RPMI8226 (cell line): ENCODE measurements at places on chromosomes 11 and 22.

DNA sequence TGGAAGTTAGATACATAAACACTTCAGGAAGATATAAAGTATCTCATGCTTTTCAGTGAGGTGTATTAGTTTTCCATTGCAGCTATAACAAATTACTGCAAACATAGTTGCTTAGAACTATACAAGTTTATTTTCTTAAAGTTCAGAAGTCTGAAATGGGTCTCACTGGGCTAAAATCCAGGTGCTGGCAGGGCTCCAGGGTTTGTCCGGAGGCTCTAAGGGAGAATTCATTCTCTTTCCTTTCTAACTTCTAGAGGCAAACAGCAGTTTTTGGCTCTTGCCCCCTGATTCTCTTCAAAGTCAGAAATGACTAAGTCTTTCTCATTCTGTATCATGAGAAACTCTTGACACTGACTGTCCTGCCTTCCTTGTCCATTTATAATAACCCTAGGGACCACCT lies 138.8 kb downstream of the AASDHPPT start:
- DNase-seq, result no peak

GRCh38 chr11:119721129-119722120 lies 7.6 kb downstream of the NECTIN1 start:
- peak; percentile 60 for DNase-seq

DNA sequence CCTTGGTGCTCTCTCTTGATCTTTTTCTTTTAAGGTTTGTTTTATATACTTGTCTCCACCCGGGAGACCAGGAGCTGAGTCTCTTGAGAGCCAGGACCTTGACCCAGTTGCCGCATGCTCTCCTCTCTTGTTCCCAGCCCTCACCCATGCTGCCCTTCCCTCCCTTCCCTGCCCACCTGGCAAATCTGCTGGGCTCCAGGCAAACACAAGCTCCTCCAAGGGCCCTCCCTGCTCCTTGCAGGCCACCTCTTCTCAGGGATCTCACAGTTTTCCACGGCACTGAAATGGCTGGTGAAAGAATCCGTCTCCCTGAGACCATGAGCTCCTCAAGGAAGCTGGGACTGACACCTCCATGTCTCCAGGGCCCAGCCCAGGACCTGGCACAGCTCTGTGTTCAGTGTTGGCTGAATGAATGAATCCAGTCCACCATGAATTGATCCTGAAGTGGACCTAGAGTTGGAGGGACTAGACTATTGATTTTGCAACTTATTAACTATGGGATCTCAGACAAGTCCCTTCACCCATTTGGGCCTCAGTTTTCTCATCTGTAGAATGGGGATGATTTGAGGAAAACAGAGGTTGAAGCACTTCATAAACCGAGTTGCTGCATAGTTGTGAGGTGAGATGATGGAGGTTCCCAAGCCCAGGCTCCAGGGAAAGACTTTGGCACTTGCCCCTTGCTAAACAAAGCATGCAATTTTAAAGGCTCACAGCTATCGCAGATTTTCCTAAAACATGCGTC lies 25.1 kb upstream of the FBLN1 start:
- DNase-seq, result no peak

DNA sequence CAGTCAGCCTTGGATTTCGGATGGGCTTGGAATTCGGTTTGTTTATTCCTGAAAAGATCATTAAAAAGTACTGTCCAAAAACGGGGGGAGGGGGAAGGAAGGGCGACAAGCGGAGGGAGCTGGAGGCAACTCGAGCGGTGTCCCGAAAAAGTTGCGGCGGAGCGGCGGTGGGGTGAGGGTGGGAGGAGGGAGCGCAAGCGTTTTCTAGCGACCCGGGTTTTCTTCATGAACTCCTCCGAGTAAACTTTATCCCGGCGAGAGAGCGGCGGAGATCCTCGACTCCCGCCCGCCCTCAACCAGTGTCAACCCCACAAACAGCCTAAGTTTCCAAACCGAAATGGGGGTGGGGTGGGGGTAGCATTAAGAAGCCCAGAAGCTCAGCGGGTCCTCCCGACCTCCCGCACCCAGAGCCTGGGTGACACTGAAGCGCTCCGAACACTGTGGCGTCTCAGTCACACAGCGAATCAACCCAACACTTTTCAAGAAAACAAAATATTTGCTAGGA lies 133.0 kb upstream of the C11orf58 start:
- DNase-seq, result no peak

DNA sequence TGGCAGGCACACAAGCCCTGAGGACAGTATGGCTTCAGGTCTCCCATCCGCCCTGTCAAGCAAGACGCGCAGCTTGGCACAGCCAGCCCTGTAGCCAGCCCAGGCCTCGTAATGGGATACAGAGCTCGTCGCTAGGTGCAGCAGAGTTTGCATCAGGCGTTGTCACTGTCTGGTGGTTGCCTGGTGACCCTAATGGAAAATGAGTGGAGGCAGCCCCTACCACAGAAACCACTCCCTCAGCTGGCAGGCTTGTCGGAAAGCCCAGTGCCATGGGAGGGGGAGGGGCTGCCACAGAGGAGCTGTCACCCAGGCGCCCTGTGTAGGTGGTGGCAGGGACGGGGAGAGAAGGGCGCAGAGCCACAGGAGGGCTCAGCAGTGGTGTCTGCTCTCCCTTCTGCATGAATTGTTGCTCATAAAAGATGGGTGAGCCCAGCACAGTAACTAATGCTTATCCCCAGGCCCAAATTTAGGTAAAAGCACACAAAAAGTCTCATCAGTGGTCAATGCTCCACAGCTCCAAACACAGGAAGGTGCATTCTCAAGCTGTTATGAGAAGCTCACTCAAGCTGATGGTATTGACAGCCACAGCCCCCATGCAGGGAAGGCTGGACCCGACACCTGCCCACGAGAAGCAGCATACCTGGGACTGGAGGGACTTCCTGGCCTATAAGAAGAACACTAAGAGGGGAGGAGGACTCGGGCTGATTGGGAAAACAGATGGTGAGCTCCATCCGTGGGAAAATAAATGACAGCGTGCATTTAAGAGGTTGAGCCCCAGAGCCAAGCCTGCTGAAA lies 164.6 kb downstream of the ETS1 start:
- DNase-seq, result peak; percentile 49

- DNase-seq, result no peak
Observed at GRCh38 chr22:23682827-23683355, 7.9 kb upstream of the RGL4 start.

DNA sequence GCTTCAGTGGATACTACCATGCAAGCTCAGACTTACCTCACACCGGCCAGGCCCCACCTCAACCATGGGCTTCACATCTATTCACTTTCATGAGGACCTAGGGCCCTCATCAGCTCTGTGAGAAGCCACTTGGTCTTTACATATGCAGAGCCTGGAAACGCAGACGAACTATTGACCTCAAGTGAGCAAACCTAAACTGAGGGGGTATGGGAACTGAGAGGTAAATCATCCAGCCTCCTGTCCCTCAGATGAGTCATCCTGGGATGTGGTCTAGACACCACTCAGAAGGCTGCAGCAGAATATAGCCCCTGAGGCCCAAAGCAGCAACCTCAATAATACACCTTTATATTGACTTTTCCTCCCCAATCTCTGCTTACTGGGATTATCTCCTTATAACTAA lies 578.0 kb downstream of the INSC start:
- DNase-seq, result no peak

DNA sequence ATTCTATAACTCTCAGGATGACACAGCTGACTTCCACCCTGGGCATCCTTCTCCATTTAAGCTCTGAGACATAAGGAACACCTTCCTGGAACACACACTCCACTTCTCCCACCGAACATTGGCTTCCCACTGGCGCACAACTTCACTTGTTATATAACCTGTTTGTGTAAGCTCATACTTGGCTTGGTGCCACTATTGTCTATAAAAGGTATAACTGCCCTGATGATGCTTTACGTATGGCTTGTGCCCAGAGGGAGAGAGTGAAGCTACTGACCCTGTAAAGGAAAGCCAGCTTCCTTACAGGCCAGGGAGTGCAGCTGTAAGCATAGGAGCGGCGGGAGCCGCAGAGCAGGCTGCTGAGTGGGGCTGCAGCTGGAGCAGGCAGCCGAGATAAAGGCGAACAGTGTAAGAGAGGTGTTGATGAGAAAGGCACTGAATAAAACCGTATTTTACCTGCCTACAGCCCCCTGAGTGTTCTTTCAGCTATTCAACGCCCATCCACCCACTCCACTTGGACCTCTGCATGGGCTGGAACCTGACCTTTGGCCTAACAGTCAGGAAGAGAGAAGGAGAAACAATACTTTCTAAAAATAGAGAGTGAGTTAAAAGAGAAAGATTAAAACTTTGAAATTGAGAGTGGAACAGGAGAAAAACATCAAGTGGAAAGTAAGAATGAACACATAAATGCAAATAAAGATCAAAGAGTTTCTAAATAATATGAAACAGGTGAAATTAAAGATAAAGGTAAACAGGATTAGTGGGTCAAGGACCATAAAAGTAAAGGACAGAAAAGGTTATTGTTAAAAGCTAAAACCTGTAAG lies 252.1 kb upstream of the ARHGAP42 start:
- DNase-seq, result no peak

GRCh38 chr11:9535189-9535781 lies 38.2 kb upstream of the WEE1 start:
- DNase-seq, result peak; percentile 46

DNA sequence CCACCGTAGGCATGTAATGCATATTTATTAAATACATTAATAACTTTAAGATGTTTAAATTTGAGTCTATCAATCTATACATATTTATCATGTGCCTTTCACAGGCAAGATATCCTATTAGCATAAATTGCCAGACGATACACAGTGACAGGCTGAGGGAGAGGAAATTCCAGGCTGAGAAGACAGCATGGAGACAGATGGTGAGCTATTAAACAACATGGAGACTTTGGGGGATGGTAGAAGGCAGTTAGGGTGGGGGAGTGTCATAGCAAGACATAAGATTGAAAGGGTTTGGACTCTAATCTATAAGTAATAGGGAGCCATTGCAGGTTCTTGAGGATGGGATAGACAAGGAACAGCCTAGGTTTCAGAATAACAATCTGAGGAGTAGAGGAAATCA lies 138.5 kb downstream of the NXPE2 start:
- DNase-seq, result no peak

DNA sequence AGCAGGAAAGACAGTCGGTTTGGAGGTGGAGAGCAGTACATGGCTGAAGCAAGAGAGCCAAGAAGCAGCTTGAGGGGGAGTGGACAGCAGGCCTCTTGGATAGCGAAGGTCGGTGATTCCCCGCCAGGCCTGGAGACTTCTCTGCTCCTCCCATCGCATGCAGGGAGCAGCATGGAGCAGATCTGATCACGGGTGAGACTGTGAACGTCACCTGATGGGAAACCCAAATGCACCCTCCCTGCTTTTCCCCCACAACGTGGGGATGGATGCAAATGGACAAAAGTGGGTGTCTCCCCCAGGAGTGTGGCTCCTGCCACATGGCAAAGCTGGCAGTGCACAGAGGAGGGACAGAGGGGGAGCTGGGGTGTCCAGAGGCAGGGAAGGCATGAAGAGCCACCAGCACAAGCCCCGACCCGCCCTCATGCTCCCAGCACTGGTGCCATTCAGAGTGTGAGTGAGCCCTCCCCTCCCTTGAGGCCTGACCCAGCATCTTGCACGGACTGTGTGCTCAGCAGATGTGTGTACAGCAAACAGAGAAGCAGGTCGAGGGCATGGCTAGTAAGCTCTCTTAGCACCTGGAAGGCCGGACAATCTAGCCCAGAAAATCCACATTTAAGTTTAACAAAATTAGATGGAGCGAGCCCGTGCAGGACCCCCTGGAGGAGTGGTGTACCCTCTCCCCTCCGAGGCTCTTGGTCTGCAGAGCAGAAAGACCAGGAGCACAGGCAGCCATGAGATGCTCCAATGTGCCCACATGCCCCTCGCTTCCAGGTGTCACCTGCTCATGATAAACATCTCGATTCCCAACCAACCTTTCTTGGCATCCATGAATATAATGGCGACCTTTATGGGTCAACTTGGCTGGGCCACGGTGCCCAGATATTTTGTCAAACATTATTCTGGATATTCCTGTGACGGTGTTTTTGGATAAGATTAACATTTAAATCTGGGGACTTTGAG lies 661.7 kb downstream of the TBC1D22A start:
- no peak for DNase-seq
